ENCODE measurements at places on chromosomes 3 and 15.

GRCh38 chr3:14435175-14436014 is 33.0 kb downstream of the SLC6A6 start:
- no peak for DNase-seq

DNA sequence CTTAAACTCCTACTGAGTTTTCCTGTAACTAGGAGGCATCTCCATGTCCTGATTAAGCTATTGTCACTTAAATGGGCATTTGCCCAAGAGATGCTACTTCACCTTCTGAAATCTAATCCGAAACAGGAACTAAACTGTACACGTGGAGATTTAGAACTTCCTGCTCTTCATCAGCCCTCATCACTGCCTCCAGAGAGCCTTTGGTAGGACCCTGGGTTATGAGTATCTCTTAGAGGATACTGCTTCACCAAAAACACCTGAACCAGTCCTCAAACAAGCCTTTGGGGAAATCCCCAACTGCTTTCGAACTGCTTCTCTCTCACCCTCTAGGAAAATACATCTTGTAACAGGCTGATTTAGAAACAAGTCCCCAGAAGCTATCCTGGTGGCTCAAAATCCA is 320.3 kb downstream of the GAP43 start:
- no peak for DNase-seq

- DNase-seq, result no peak
These were observed 442.0 kb downstream of the LPP start for GRCh38 chr3:188595890-188596376.

DNA sequence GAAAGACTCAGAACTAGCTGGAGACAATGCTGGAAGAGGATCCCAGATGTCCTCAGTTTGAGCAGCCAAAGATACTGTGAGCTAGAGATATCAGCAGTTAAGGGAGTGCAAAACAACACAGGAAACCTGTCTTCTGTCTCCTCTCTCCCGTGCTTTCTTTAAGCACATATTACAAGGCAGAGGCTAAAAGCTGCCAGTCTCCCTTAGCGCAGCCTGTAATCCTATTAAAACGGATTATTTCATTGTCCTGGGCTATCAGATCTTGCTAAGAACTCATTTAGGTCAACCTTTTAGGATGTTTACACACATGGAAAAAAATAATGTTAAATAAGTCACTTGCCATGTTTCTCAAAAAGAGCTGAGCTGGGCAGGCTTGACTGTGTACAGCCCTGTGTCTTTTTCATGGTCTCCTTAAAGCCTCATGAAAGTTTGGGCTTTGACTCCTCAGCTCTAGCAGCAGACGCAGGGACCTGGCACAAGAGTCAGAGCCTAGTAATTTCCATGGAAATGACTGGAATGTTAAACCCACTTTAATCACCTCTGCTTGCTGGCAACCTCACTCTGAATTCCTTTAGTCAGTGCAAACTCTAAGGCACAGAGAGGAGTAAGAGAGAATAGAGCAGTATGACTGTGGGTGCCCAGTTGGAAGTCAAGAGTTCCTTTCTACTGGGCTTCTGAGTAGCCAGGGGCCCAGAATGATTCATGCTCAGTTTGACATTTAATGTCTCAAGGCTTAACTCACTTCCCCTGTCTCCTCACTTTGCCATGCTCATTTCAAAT is 491.9 kb downstream of the NTRK3 start:
- DNase-seq, result no peak

DNA sequence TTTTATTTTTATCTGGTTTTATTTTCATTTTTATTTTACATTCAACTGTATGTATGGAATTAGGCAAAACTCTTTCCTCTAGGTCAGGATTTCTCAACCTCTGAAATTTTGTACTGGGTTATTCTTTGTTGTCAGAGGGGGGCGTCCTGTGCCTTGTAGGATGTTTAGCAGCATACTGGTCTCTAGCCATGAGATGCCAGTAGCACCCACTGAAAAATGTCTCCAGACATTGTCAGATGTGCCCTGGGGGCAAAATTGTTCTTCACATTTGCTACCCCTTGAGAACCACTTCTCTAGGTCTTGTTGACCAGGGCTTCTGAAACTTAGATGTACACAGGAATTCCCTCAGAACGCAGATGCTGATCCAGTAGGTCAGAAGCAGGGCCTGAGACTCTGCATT is 5.4 kb downstream of the CHRNA5 start:
- DNase-seq, result no peak

Data from stimulated activated CD4-positive, alpha-beta T cell treated with anti-CD3 and anti-CD28 coated beads, Interleukin-1b, Interleukin-23, amount 100 ng/mL, for 1 hour (primary cell).